A549 treated with AZD2906 at 1 μM for 4 hours (cell line): ENCODE measurements at places on chromosomes 3 and 15. TPM values are rescaled to one million over a fixed set of nuclear protein-coding genes. Genes with fewer than 3 reads are reported as not detected.

The STAC gene
- 1.8 to 2.6 TPM (median 1.9 TPM) in 5 replicates for total RNA-seq

The C3orf18 gene
- total RNA-seq: 2.1 to 2.7 TPM (median 2.4 TPM) in 5 replicates

The SLC9A9 gene
- 0.06 to 0.40 TPM (median 0.22 TPM) in 5 replicates for total RNA-seq

The HCN4 gene
- total RNA-seq: 0.26 to 0.38 TPM (median 0.30 TPM) in 5 replicates

The CCDC12 gene
- 61.2 to 98.0 TPM (median 62.5 TPM) in 5 replicates for total RNA-seq

The LRRC3B gene
- not detected in 5 replicates for total RNA-seq

The RBP2 gene
- total RNA-seq: not detected in 5 replicates

The EID1 gene
- total RNA-seq: 98.5 to 149 TPM (median 108 TPM) in 5 replicates

The PP2D1 gene
- total RNA-seq: not detected in 5 replicates

The GNB4 gene
- 12.4 to 17.2 TPM (median 16.2 TPM) in 5 replicates for total RNA-seq

The IGSF10 gene
- total RNA-seq: 0.24 to 0.49 TPM (median 0.32 TPM) in 5 replicates

The ZNF197 gene
- 1.3 to 2.4 TPM (median 1.7 TPM) in 5 replicates for total RNA-seq

The TBL1XR1 gene
- total RNA-seq: 13.0 to 19.1 TPM (median 17.0 TPM) in 5 replicates

The APBA2 gene
- 17.0 to 19.4 TPM (median 18.1 TPM) in 5 replicates for total RNA-seq

The PPP2R3A gene
- 1.4 to 2.9 TPM (median 1.8 TPM) in 5 replicates for total RNA-seq

The TMF1 gene
- total RNA-seq: 9.8 to 15.3 TPM (median 12.9 TPM) in 5 replicates

The GOLGA8G gene
- total RNA-seq: not detected in 5 replicates

The CYP1A2 gene
- not detected in 5 replicates for total RNA-seq

The CTXN2 gene
- 0.02 to 0.05 TPM in 2 of 5 replicates, not detected in the others for total RNA-seq

The ACVR2B gene
- total RNA-seq: 1.7 to 2.6 TPM (median 2.5 TPM) in 5 replicates

The P2RY12 gene
- not detected in 5 replicates for total RNA-seq

The CLDN18 gene
- total RNA-seq: not detected in 5 replicates

The TMEM62 gene
- 7.9 to 9.7 TPM (median 8.6 TPM) in 5 replicates for total RNA-seq

The PLA2G4E gene
- 0.06 TPM in 1 of 5 replicates, not detected in the others for total RNA-seq

The PTPRG gene
- total RNA-seq: 1.9 to 2.6 TPM (median 2.5 TPM) in 5 replicates

The MYRIP gene
- total RNA-seq: 0.05 TPM in 1 of 5 replicates, not detected in the others

The UROC1 gene
- not detected in 5 replicates for total RNA-seq

The WNT7A gene
- total RNA-seq: 0.03 to 0.09 TPM (median 0.06 TPM) in 4 of 5 replicates, not detected in the other

The TAGLN3 gene
- total RNA-seq: 0.05 TPM in 1 of 5 replicates, not detected in the others

The DYNLT2B gene
- 24.0 to 25.1 TPM (median 24.7 TPM) in 5 replicates for total RNA-seq

The CHRM5 gene
- total RNA-seq: 0.02 to 0.06 TPM (median 0.03 TPM) in 4 of 5 replicates, not detected in the other

The SPTSSB gene
- 0.01 TPM in 1 of 5 replicates, not detected in the others for total RNA-seq

The HYPK gene
- total RNA-seq: 4.9 to 8.5 TPM (median 5.6 TPM) in 5 replicates

The CHRD gene
- total RNA-seq: 0.11 to 0.36 TPM (median 0.23 TPM) in 5 replicates

The ZMAT3 gene
- total RNA-seq: 5.5 to 6.6 TPM (median 6.0 TPM) in 5 replicates

The VIPR1 gene
- 2.0 to 2.5 TPM (median 2.1 TPM) in 5 replicates for total RNA-seq

The SAMMSON gene
- 0.05 TPM in 1 of 5 replicates, not detected in the others for total RNA-seq

The RASGRP1 gene
- total RNA-seq: 0.30 to 0.40 TPM (median 0.33 TPM) in 5 replicates

The KCNH8 gene
- not detected in 5 replicates for total RNA-seq

The DUOX2 gene
- 0.03 to 0.05 TPM (median 0.03 TPM) in 5 replicates for total RNA-seq

The NR2E3 gene
- total RNA-seq: 0.16 to 0.34 TPM (median 0.21 TPM) in 5 replicates

The DUOXA2 gene
- not detected in 5 replicates for total RNA-seq

The WDR93 gene
- total RNA-seq: 0.13 to 0.25 TPM (median 0.21 TPM) in 5 replicates

The VEPH1 gene
- total RNA-seq: 0.30 to 0.91 TPM (median 0.45 TPM) in 5 replicates

The FYCO1 gene
- total RNA-seq: 4.1 to 5.9 TPM (median 4.8 TPM) in 5 replicates

The ZNF620 gene
- 1.4 to 2.1 TPM (median 1.8 TPM) in 5 replicates for total RNA-seq

The GPR62 gene
- not detected in 5 replicates for total RNA-seq

The IFRD2 gene
- 71.9 to 93.3 TPM (median 89.3 TPM) in 5 replicates for total RNA-seq

The PPP1R14D gene
- total RNA-seq: 0.14 to 0.21 TPM (median 0.17 TPM) in 3 of 5 replicates, not detected in the others
